ENCODE measurements at places on chromosomes 7 and 10.
A peak's percentile ranks its signal among the peaks of the same experiment; 100 is the strongest.

- no peak for DNase-seq
Measured at GRCh38 chr10:71741671-71742070, 22.1 kb upstream of the C10orf105 start.

DNA sequence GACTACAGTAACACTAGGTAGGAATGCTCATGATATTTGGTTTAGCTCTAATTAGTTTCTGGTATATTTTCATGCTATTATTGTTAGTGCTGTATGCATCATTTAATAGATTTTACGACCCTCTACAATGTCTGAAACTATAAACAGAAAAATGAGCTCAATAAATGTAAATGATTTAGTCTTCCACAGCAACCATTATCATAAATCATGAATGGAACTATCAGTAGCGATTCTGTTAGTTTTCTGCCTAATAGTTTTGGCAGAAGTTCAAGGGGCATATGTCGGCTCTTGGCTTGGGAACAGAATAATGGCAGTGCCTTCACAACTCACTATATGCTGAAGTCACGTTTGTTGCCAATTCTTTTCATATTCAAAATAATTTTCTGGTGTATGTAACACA is 494.8 kb downstream of the PARD3 start:
- DNase-seq, result no peak

GRCh38 chr10:45444976-45445898 is 71.2 kb downstream of the ALOX5 start:
- DNase-seq, result no peak

DNA sequence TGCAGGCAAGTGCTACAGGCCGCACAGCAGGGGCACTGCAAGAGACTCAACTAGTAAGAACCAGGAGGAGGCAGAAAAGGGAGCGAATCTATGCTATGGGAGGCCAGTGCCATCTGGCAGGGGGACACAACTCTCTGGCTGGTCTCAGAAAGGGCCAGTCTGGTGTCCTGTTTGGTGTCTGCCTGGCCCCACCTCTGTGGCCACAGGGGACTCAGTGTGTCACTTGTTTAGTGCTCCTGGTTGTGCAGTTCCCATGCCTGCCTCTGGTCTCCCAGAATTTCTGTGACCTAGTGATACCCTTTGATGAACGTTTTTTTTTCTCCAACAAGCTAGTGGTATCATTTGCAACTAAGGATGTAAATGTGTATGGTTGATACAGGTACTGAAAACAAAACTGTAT is 59.2 kb upstream of the JCAD start:
- DNase-seq, result no peak

GRCh38 chr7:4190010-4190981 is 491.8 kb upstream of the FOXK1 start:
- no peak for DNase-seq

DNA sequence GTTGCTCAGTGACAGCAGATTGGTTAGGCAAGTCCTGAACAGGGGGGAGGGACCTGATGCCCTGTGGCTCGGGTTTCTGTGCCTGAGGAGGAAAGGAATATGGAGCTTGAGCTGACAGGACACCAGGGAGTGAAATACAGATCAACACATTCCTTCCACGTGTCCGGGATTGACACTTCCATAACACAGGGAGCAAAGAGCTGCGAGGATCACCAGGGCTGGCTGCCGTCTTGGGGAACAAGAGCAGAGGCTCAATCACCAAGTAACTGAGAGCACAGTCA is 36.7 kb upstream of the EFCAB10 start:
- no peak for DNase-seq

DNA sequence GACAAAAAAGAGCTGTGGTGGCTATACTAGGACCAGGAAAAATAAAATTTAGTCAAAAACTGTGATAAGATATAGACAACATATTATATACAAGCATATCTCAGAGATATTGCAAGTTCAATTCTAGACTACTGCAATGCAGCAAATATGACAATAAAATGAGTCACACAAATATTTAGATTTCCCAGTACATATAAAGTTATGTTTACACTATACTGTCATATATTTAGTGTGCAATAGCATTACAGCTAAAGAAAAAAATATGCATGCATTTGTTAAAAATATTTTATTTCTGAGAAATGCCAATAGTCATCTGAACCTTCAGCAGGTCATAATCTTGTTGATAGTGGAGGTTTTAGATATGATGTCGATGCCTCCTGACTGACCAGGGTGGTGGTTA is 72.1 kb downstream of the AKR1C4 start:
- no peak for DNase-seq

DNA sequence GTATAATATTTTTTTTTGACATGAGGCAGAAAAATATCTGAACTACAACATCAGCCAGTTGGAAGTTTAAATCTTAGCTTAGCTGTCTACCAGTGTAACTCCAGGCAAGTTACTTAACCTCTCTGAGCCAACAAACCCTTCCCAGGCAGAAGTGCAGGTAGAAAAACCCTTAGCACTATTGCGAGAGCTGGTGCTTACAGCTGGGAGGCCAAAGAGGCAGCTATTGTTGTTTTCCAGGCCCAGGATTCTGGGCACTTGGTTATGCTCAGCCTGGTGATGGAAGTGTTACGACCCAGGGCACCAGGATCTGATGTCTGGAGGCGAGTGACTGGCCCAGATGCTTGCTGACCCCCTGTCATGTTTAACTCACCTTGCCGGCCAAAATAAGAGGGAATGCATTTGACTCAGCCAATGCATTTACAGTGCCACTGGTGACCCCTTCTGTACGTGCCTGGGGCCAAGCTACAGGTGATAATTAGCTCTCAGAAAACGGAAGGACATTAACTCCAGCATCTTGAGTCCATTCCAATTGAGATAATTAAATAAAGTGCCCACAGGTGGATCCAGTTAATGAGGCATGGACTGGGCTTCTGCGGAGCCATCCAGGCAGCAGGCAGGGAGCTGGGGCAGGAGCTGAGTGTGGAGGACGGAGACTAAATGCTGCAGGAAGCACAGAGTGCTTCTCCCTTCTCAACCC is 126.5 kb upstream of the HABP2 start:
- no peak for DNase-seq

DNA sequence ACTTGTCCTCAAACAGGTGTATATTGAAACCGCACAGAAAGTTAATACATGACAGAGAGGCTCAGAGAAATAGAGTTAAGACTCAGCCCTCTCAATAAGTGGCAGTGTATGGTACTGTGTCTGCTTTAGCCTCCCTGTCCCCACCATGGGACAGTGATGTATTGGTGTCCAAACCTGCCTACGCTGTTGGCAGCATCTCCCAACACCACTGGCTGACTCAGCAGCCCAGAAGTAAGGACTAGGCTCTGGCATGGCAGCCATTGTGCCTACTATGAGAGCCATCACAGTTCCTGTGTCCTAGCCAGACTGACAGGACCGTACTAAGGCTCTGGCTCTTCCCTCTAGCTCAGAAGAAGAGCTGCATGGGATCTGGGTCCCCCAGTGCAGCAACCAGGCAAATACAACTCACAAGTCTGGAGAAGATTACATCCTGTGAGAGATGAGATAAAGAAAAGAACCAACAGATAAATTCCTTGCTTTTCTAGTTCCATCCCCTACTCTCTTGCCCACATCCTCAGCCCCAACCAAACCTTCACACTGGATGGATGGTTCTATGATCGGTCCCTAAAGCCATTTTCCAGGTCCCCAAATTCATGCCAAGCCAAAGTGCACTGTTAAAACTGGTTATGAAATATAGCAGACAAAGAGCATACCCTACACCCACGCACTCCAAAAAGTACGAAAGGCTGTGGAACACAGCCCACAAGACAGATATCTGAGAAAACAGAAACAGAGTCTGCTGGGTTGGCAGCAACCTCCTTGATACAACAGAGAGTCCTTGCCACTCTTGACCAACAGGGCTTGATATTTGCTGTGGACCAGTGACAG is 44.1 kb upstream of the DMTF1 start:
- DNase-seq, result no peak

GRCh38 chr10:119613741-119614140 is 17.0 kb upstream of the TIAL1 start:
- DNase-seq, result no peak

GRCh38 chr10:3053155-3053554 is 14.2 kb upstream of the PFKP start:
- no peak for DNase-seq

- no peak for DNase-seq
Measured at GRCh38 chr10:9577746-9578145, 1439.9 kb upstream of the CELF2 start.

GRCh38 chr7:137718355-137718754 is 128.4 kb downstream of the DGKI start:
- no peak for DNase-seq

DNA sequence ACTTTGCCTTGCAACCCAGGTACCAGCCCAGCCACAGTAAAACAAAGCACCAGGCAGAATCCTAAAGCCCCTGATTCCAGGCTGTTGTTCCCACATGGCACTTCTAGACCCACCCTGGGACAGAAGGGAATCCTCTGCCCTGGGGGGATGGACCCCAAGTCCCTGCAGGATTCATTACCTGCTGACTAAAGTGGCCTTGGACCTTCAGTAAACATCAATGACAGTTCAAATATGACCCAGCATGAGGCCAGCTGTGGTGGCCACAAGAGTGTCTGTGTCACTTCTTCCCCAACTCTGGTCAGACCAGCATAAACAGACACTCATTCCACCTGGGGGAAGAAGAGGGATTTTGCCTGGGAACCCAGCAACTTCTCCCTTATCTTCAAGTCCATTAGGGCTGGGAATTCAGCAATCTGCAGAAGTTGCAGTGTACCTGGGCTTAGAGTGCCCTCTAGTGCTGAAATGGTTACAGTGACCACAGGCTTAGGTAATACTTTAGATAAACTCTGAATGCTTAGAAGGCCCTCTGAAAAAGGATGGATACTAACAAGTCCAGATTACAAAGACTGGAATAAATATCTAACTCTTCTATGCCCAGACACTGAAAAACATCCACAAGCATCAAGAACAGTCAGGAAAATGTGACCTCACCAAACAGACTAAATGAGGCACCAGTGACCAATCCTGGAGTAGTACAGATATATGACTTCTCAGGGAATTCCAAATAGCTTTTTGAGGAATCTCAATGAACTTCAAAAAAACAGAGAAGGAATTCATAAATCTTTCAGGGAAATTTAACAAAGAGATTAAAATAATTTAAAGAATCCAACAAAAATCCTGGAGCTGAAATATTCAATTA is 108.5 kb upstream of the TMEM168 start:
- DNase-seq, result no peak

- DNase-seq, result no peak
Measured at GRCh38 chr7:134428942-134429341, 30.0 kb downstream of the AKR1B1 start.

DNA sequence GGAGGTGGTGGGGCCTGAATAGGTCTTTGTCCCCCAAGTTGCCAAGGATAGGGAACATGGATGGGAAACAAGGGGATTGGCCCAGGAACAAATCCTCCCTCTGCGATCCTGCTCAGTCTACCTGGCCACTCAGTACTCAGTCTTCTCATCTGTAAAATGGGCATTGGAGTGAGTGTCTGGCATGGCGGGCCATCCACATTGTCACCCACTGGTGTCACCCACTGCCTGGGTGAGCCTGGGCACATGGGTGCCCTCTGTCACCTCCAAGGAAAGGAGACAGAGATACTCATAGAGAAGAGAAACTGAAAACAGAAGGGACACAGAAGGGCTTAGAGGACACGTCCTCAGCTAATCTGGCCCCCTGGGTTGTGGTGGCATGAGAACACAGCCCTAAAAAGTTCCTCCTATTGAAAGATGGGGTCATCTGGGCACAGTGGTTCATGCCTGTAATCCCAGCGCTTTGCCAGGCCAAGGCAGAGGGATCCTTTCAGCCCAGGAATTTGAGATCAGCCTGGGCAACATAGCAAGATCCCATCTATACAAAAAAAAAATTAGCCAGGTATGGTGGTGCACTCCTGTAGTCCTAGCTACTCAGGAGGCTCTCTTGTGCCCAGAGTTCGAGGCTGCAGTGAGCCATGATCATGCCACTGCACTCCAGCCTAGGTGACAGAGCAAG is 12.5 kb upstream of the TNRC18 start:
- no peak for DNase-seq

- DNase-seq, result no peak
Measured at GRCh38 chr10:70915206-70915605, 26.8 kb upstream of the PCBD1 start.

- DNase-seq, result no peak
Measured at GRCh38 chr7:154817224-154817896, 185.6 kb downstream of the PAXIP1 start.

- DNase-seq, result peak; percentile 75
Measured at GRCh38 chr7:1028044-1028770, 16.1 kb upstream of the GPR146 start.

DNA sequence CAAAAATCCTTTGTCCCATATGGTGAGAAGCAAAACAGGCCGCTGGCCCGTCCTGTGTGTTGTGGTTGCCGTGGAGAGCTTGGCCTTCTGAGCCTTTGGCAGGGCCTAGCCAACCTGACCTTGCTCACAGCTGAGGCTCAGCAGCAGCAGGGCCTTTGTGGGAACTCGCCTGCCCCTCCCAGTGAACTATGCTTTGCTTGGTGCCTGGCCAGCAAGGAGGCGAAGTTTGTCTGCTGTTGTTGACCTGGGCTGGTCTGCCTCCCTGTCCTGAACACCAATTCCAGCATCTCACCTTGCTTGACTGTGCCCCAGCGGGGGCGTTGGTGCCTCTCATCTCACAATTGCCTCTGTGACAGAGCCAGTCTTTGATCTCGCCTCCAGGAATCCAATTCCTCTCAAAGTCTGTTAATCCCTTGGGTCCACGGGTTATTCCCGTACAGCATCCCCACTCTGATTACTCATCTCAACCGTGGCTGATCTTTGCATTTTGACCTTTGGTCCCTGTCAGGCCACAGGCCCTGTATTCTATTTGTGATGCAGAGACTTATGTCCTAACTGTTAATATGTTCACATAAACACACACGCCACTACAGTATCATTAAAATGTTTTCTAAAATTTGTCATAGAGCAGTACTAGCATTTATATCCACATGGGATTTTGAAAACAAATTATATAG is 22.6 kb downstream of the EPDR1 start:
- no peak for DNase-seq

DNA sequence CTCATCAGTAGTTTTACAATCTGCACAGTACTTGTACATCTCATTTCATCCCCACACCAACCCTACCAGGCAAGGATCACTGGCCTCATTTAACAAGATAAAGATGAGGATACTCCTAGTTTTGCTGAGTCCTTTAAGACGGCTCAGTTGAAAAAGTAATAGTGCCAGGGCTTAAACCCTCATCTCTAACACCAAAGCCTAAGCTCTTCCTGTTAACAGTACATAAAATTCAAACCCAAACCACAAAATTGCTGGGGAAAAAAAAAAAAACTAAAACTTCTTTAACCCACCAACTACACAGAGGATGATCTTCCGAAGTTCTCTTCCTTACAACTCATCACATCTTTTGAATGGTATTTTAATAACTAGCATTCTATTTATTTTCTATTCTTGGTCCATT is 1.3 kb downstream of the SAR1A start:
- no peak for DNase-seq

DNA sequence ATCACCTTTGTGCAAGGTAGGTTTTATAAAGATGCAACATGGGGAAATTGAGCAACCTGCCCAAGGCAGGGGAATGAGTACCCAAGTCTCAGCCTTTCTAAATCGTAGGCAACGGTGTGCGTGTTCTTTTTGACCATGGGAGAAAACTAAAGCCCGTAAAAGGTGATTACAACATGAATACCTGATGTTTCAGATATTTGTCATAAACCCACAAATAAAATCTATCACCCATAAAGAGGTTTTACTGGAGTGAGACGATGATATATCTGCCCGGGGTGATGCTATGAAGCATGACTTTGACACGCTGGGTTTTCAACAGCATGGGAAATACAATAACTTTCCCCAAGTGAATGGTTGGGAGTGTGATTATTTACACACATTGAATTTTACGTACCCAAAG is 406.3 kb upstream of the KLF6 start:
- DNase-seq, result no peak

All from activated T-helper 1 cell treated with anti-CD3 and anti-CD28 coated beads, Interleukin-2, amount 50 U/mL, for 16 hours (primary cell).